ENCODE measurements at places on chromosomes 5 and 9. TPM values are rescaled to one million over a fixed set of nuclear protein-coding genes. Genes with fewer than 3 reads are reported as not detected.

Gene ADAMTS19
- not detected for total RNA-seq

DNA sequence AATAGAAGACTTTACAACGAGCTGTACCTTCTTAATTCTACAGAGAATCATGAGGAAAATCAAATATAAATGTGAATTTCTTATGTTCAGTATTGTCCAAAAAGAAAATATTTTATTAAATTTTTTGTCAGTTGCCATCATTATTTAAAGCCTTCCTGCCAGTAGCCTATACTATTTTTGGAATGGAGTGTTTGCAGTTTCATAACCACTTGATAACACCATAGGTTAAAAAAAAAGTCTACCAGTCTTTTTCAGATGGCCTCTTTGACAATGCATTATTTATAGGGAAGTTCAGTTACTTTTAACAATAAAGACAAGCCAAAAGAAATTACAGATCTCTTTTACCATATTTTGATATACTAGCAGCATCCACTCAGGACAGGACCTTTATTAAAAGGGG is 80.3 kb upstream of the CCDC152 start:
- H3K4me3 ChIP-seq: no peak overlapping the region
- H3K4me1 ChIP-seq: peaks cover 3% of the 10 kb centered on the region
- no peak overlapping the region for H3K27ac ChIP-seq
- no peak for DNase-seq
- peaks cover 6% of the 10 kb centered on the region for H3K27me3 ChIP-seq

GRCh38 chr9:21994556-21995005 is at the start of gene CDKN2B-AS1:
Gene CDKN2B-AS1, plus strand, starts transcription at chr9:21994791.
- H3K36me3 ChIP-seq: peaks cover 16% of the 10 kb centered on the region
- peaks cover 29% of the 10 kb centered on the region for H3K4me1 ChIP-seq
- H3K27me3 ChIP-seq: peaks cover 26% of the 10 kb centered on the region
- H3K27ac ChIP-seq: peak within 1 kb of the TSS; percentile 98
- DNase-seq: peak; percentile 74
- peak within 1 kb of the TSS; percentile 95 for H3K4me3 ChIP-seq

DNA sequence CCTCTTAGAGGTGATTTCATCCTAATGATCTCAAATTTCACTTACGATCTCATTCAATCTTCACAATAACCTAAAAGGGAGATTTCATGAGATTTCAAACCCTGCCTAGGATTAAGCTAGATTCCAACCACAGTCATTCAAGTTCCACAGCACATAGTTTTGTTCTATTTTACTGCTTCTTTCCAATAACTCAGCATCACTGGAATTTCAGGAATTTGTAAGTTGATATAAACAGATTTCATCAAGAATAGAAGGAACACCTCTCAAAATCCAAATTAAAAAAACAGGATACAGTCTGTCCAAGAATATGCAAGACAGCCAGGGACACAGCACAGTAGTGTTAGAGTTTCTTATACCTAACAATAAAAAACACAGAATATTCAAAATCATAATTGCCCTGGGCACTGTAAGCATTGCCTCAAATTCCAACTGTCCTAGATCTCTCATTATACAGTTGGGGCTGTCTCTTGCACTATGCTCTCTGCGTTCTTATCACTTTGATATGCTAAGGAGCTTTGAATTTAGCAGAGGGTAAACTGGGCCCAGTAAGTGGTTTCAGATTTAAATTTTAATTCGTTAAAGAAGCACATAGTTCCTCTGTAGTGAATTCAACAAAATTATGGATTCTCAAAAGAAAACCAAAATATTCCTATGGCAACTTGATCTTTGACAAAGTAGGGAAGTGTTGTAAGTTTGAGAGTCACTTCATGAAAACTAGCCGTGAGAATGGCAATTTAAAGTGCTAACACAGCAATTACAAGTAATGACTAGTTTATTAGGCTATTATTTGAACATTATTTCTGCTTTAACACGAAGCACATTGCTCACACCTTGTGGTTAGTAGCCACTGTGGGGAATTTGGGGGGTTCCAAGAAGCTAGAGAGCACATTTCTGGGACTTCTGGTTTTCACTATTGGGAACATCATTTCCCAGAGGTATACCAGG is 478.6 kb upstream of the C9orf72 start:
- H3K27me3 ChIP-seq: no peaks in the 10 kb centered on the region
- no peak overlapping the region for H3K4me3 ChIP-seq
- no peaks in the 10 kb centered on the region for H3K36me3 ChIP-seq
- DNase-seq: no peak
- H3K4me1 ChIP-seq: no peaks in the 10 kb centered on the region

DNA sequence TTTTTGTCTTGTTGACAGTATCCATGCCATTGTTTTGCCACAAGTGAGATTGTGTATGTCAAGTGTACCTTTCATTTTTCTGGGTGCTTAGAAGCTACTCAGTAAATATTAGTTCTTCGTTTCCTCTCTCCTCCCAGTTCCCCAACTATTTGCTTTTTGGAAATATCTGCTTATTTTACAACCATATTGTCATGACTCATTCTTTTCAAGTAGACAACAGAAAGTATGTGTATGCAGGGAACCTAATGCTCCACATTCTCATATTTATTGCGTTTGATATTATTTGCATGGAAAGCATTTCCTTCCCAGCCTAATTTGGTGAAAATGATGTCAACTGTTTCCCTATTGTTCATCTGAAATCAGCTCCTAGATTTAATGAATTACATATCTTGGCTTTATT is 483.7 kb upstream of the RIOK2 start:
- no peak for DNase-seq
- no peaks in the 10 kb centered on the region for H3K4me1 ChIP-seq
- H3K4me3 ChIP-seq: no peak overlapping the region

Gene PCDHA9
- not detected for total RNA-seq

DNA sequence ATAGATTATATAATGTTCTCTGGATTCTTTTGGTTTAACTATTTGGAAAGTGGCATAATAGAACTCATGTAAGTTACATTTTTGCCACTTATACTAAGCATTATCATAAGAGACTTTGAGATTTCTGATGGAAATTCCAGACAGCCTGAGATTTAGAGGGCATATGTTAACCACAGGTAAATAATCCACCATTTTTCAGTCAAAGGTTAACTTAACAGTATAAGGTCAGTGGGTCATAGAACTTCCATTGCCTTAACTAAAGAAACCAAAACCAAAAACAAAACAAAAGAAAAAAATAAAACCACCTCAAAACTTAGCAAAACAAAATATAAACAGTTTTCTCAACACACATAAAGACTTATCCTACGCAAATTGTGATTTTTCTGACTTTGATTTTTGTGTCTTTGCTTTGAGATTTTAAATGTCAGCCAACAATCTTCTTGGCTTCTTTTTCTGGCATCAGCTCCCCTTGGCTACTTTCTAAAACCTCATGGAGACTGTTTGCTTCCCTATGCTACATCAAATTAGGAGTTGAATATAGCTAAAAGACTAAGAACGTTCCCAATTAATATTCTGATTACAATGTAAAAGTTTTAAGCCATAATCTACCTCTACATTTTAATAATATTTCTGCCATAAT is 430.1 kb upstream of the DAB2 start:
- no peak overlapping the region for H3K27ac ChIP-seq
- H3K36me3 ChIP-seq: no peaks in the 10 kb centered on the region
- H3K4me1 ChIP-seq: no peaks in the 10 kb centered on the region
- H3K4me3 ChIP-seq: no peak overlapping the region
- peaks cover 16% of the 10 kb centered on the region for H3K27me3 ChIP-seq

DNA sequence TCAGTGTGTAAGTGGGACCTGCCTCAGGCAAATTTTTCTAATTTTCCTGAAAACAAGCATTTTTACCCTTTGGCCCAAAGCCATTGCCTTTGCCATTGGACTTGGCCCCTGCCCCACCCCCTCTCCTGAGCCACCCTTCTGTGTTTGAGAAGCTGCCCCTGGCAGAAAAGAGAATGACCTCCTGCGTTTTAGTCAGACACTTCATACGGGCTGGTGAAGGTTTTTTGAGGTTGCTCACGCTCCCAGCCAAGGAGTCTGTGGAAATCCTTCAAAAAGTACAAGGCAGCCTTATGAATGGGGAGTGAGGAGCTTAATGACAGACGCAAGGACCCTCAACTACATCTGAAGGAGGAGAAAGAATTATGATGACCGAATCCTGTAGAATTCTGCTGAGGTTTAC is 308.9 kb downstream of the SLIT3 start:
- H3K27me3 ChIP-seq: peaks cover 14% of the 10 kb centered on the region
- DNase-seq: no peak
- no peak overlapping the region for H3K4me3 ChIP-seq
- no peaks in the 10 kb centered on the region for H3K4me1 ChIP-seq
- no peak overlapping the region for H3K27ac ChIP-seq

- no peak overlapping the region for H3K27ac ChIP-seq
- H3K4me3 ChIP-seq: no peak overlapping the region
- H3K4me1 ChIP-seq: no peaks in the 10 kb centered on the region
- no peaks in the 10 kb centered on the region for H3K27me3 ChIP-seq
- H3K36me3 ChIP-seq: no peaks in the 10 kb centered on the region
These were observed 234.0 kb upstream of the NMUR2 start for GRCh38 chr5:152638996-152639552.

DNA sequence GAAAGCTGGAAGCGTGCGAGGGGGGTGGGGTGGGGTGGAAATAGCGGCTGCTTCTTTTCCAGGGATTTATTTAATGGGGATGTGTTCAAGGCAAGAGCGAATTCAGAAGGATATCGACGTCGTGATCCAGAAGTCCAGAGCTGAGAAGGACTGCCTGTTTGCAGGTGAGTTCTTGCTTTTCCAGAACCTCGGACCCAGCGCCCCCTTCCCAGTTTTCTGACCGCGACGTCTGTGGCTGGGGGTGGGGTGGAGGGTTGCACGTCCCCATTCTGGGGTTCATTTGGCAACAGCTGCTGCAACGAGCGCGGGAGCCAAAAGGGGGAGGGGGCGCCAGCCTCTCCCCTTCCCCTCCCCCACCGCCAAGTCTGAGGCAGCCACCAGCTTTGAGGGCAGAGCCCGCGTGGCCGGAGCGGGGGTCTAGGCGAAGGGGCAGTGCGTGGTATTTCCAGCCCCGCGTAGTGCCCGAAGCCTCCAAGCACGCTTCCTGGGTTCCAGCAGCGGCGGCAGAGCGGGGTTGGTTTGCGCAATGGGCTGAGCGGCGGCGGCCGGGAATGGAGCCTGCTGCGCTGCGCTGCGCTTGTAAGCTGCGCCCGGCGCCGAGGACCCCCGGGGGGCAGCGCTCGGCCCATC is 701 bp downstream of the PARP8 start:
- H3K36me3 ChIP-seq: peaks cover 29% of the 10 kb centered on the region
- peaks cover 39% of the 10 kb centered on the region for H3K4me1 ChIP-seq
- DNase-seq: peak; percentile 67
- H3K4me3 ChIP-seq: peak overlapping the region; percentile 100
- no peaks in the 10 kb centered on the region for H3K27me3 ChIP-seq
- H3K27ac ChIP-seq: peak overlapping the region; percentile 100

Data from activated CD8-positive, alpha-beta memory T cell treated with anti-CD3 and anti-CD28 coated beads, Interleukin-2, amount 10 ng/mL, durations not matched to agents 7 days and 5 days (primary cell).